ENCODE measurements at places on chromosomes 1 and 21.
A peak's percentile ranks its signal among the peaks of the same experiment; 100 is the strongest.

DNA sequence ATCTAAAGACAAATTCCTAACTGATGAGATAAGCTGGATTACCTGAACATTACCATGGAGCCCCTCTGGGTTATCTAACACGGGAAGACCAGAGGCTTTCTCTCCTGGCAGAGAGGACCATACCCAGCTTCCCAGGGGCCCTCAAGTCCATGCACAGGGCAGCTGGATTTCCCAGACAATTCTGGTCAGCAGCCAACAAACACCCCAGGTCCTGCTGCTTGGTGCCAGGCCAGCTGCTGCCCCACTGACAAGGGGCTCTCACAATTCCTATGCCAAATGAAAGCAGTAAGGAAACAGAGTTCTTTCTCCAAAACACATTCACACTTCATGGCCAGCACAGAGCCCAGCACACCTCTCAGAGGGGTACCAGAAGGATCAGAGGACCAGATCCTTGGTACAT lies 114.2 kb downstream of the HLCS start:
- DNase-seq = no peak

GRCh38 chr1:12038356-12039163 lies 19.3 kb downstream of the MIIP start:
- DNase-seq = no peak

GRCh38 chr1:65039066-65039465 lies 72.7 kb upstream of the JAK1 start:
- no peak for DNase-seq

GRCh38 chr1:67609577-67610341 lies 75.2 kb upstream of the GADD45A start:
- no peak for DNase-seq

DNA sequence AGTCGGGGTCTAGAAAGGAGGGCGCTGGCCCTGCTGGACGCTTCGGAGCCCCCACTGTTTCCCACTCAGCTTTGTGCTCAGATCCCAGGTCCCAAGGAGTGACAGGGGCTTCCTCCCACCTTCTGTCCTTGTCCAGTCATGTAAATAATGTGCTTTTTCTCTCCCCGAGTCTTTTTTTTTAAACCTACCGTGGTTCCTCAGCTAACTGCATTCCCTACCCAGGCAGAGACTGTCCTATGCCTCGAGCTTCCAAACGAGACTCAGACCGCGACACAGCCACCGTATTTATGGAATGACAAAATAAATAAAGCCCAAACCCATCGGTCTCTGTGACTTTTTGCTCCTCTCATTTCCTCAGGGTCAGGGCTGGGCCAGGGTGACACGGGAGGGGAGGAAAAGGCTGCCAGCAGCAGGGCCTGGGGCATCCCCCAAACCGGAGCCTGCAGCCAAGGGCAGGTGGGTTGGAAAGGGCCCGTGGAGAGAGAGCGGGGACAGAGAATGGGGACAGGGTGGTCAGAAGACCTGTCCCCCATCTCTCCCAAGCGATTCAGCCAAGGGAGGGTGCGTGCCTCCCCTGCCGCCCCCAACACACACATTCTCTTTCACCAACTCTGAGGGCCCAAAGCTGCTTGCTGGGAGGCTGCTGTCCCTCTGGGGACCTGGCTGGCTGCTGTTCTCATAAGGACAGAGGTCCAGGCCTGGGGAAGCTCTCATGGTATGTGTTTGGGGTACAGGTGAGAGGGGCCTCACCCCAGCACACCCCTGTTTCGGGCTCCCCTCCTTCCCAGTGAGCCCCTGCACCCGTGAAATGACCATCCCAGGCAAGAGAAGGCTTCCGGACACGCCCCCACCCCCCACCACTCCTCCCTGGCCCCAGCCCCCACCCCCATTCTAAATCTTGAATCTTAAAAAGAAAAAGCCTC lies 55.4 kb downstream of the KCNAB2 start:
- DNase-seq = no peak

GRCh38 chr1:173473599-173474011 lies 3.5 kb upstream of the PRDX6 start:
- DNase-seq = no peak

GRCh38 chr1:215617979-215618378 lies 50.9 kb downstream of the KCTD3 start:
- no peak for DNase-seq

DNA sequence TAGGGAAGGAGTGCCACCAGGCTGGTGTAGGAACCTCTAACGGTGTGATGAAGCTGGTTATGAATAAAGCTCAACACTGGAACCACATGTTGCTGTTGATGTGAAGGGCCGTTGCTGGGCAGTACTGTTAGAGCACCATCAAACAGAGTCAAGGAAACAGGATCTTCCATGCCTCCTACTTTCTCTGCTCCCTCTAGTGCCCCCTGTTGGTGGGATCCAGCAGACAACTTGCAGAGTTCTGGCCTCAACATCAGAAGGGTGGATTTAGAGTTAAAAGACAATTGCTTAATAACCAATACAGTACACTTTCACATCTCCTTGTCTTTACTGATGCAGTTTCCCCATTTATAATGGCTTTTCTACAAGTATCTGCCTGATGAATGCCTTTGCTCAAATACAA lies 336.4 kb downstream of the NTNG1 start:
- DNase-seq = no peak

DNA sequence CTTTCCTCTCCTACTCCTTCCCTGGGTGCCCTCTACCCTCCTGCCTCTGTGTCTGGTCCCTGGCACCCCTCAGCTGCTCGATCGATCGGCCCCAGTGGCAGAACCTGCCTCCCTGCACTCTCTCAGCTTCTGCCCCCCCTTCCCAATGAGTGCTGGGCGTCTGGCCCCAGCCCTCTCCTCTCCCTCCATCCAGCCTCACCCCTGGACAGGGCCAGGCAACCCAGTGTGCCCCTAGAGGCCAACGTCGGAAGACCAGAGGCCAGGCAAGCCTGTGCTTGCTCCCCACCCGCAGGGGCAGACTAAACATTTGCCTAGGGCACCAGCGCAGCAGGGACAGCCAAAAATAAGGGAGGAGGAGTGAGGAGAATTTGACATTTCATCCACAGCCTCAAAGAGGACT lies 43.5 kb downstream of the LGR6 start:
- DNase-seq = peak; percentile 14

All from fibroblast of the conjunctiva (primary cell).